Neural progenitor cell (in vitro differentiated cells): ENCODE measurements at places on chromosomes 6 and 20. TPM values are rescaled to one million over a fixed set of nuclear protein-coding genes. Genes with fewer than 3 reads are reported as not detected.

DNA sequence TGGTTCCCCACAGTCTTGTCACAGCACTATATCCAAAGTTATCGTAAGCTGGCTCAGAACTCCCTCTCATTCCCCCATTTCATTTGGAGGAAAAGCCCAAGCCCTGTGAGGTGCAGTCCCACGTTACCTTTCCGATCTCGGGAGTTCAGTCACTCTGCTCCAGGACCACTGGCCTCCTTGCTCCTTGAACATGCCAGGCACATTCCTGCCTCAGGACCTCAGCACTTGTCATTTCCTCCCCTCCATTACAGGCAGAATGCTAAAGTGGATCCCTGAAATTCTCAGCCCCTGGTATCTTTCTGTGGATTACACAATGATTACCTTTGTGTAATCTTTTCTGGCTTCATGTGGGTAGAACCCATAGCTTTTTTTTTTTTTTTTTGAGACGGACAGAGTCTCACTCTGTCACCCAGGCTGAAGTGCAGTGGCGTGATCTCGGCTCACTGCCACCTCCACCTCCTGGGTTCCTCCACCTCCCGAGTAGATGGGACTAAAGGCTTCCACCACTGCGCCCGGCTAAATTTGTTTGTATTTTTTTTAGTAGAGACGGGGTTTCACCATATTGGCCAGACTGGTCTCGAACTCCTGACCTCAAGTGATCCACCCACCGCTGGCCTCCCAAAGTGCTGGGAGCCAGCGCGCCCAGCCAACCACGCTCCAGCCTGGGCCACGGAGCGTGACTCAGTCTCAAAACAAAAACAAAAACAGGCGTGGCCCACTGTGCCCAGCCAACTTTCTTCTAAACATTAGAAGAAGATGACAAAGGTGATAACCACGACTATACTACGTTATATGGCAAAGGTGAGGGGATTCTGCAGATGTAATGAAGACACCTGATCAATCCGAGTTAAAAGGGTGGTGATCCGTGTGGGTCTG, 4.0 kb upstream of the OXT start:
- no peak for DNase-seq
- H3K27ac ChIP-seq: no peak overlapping the region
- peaks cover 22% of the 10 kb centered on the region for H3K27me3 ChIP-seq

DNA sequence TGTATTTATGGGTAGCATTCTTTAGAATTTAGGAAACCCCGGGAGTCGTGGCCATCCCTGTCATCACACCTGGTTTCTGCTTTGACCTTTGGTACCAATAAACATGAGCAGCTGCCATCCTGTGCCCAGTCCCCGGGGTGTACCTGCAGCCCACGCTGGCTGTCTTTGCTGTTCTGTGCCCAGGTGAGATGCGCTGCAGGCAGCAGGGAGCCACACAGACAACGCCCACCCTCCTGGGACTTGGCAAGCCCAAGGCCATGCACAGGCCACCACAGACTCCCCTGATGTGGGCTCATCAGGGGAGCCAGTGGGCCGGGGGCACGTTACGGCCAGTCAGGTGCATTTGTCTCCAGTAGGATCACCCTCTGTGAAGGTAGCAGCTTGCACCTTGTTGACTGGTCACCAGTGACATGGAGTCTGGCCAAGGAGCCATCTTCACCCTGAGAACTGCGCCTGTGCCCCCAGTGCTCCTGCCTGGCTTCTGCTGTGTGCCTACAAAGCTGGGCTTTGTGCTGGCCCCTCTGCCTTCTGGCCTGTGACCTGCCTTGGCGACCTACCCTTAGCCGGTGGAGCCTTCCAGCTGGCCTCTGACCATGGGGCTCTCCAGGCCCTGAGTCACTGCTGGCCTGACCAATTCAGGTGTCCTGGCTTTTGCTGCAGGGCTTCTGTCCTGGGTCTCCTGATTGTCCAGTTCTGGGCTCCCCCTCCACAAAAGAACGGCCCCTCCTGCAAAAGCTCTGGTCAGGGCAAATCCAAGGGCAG, 14.2 kb upstream of the UNC93A start:
- H3K4me3 ChIP-seq: no peak overlapping the region
- no peaks in the 10 kb centered on the region for H3K27me3 ChIP-seq
- H3K27ac ChIP-seq: no peak overlapping the region

DNA sequence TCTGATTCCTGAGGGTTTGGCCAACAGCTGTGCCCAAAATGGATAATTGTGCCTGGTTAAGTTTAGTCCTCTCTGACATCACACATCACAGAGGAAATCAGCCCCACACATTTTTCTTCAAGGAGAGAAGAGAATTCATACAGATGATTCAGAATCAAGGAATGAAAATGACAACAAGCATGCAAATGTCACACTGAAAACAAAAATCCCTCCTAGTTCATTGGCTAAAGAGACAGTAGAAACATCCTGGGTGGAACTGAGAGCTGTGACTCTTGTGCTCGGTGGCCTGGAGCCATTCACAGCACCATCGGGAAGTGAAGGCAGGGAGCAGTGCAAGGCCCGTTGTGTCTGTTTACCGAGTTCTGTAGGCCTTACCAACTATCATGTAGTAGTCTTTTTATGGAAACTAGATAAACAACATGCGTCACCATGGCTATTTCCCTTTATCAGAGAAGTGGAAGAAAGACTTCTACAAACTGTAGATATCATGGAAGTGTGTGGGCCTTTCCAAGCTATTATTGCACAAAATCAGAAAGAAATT, 81.7 kb upstream of the TENT5A start:
- H3K27me3 ChIP-seq: no peaks in the 10 kb centered on the region
- no peak overlapping the region for H3K27ac ChIP-seq
- H3K4me1 ChIP-seq: no peaks in the 10 kb centered on the region

DNA sequence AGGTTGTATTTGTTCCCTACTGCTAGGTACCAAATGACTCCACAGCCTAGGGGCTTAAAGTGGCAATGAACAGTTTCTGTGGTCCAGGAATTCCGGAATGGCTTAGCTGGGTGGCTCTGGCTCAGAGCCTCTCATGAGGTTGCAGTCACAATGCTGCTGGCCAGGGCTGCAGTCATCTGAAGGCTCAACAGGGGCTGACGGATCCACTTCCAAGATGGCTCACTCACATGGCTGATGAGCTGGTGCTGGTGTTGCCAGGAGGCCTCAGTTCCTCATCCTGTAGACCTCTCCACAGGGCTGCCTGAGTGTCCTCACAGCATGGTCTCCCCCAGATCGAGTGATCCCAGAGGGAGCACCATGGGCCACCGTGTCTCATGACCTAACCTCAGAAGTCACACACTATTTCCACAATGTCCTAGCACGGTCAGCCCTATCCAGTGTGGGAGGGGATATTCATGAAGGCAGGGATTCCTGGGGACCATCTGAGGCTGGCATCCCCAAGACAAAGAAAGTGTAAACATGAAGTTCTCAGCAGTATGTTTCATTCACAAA, 19.0 kb upstream of the BPI start:
- no peak overlapping the region for H3K27ac ChIP-seq
- peaks cover 8% of the 10 kb centered on the region for H3K4me1 ChIP-seq
- no peaks in the 10 kb centered on the region for H3K27me3 ChIP-seq
- no peaks in the 10 kb centered on the region for H3K36me3 ChIP-seq
- no peak overlapping the region for H3K4me3 ChIP-seq

- no peak for DNase-seq
- H3K27ac ChIP-seq: no peak overlapping the region
- peaks cover 16% of the 10 kb centered on the region for H3K4me1 ChIP-seq
- no peaks in the 10 kb centered on the region for H3K27me3 ChIP-seq
- H3K4me3 ChIP-seq: no peak overlapping the region
Observed at GRCh38 chr6:90229331-90230010, 67.2 kb downstream of the BACH2 start.

DNA sequence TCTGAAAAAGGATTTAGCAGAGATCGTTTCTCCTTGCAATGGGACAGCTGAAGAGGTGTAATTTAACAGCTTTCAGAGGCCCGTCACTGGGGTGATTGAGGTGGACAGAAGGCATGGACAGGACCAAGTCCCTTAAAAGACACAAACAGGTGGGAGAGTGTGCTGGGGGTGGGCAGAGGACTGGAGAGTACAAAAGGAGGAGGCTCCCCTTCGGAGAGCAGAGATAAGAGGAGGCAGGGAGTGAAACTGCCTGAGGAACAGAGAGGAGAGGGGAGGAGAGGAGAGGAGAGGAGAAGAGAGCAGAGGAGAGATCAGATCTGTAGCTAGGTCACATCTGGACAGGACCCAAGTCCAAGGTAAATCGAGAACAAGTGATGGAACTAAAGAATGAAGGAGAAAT, 48.6 kb upstream of the PKHD1 start:
- H3K36me3 ChIP-seq: no peaks in the 10 kb centered on the region
- H3K4me3 ChIP-seq: no peak overlapping the region
- no peak overlapping the region for H3K27ac ChIP-seq
- no peak for DNase-seq
- no peaks in the 10 kb centered on the region for H3K27me3 ChIP-seq
- peaks cover 8% of the 10 kb centered on the region for H3K4me1 ChIP-seq

- H3K36me3 ChIP-seq: no peaks in the 10 kb centered on the region
- H3K27me3 ChIP-seq: no peaks in the 10 kb centered on the region
- no peak overlapping the region for H3K27ac ChIP-seq
- no peak overlapping the region for H3K4me3 ChIP-seq
- DNase-seq: no peak
- H3K4me1 ChIP-seq: no peaks in the 10 kb centered on the region
Observed at GRCh38 chr6:154234019-154234772, 122.4 kb downstream of the IPCEF1 start.

DNA sequence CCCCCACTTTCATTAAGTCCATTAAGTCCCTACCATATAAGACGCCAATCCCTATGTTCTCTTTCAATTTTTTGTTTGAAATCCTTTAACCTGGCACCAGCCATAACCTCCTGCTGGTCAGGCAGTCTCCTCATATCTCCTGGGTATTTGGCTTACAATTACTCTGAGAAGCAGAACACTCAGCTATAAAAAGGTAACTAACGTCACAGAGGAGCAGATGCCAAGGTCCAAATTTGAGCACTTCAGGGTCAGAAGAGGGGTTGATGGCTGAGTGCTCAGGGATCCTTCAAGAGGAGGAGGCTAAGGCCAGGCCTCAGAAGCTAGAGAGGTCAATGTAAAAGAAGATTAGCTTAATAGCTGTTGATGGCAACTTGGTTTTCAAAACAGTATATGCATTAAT, 22.3 kb upstream of the RCAN2 start:
- H3K27me3 ChIP-seq: no peaks in the 10 kb centered on the region
- no peaks in the 10 kb centered on the region for H3K4me1 ChIP-seq
- no peak for DNase-seq
- no peaks in the 10 kb centered on the region for H3K36me3 ChIP-seq

DNA sequence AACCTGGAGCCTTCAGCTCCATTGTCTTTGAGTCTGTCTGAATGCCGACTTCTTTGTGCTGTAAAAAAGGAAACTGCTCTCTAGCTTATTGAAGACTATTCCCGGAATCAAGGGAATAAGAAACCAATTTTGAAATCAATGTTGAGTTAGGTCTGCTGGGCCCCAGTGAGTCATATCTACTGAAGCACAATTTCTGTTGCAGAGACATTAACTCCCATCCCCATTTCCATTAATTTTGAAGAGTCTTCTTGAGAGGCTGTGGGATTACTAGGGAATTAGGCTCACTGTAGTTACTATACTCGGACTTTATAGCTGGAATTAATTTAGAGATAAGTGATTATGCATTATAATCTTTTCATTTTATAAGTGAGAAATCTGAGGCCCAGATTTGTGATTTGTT, 116.7 kb downstream of the SLC35F1 start:
- H3K4me1 ChIP-seq: peaks cover 8% of the 10 kb centered on the region
- no peaks in the 10 kb centered on the region for H3K27me3 ChIP-seq
- no peak overlapping the region for H3K27ac ChIP-seq
- H3K4me3 ChIP-seq: no peak overlapping the region
- H3K36me3 ChIP-seq: no peaks in the 10 kb centered on the region

DNA sequence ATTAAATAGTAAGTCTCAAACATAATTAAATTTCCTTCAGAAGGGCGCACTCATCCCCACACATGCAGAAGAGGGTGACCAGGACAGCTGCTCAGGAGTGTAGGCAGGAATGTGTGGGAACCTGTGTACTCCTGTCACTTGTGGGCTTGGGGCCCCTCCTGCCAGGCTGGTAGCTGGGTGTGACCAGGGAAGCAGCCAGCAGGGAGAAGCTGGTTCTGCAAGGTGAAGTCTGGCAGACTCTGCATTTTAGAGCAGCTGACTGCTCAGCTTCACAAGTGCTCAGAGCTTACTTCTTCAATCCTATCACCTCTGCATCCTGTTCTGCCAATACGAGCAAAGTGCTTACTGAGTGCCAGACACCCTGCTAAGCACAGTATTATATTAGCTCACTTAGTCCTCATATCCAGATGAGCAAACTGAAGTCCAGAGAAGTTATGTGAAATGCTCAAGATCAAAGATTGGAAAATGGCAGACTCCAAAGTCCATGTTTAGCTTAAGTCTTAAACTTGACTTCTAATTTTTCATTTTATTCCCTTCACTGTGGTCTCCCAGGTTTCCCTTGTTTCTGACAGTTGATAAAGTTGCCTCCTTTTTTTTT, 27.9 kb downstream of the ELMO2 start:
- no peak overlapping the region for H3K27ac ChIP-seq
- H3K27me3 ChIP-seq: no peaks in the 10 kb centered on the region
- H3K36me3 ChIP-seq: peaks cover 5% of the 10 kb centered on the region

GRCh38 chr20:62368976-62369814, 2.1 kb upstream of the LAMA5 start:
- H3K4me1 ChIP-seq: peaks cover 50% of the 10 kb centered on the region
- H3K4me3 ChIP-seq: peak overlapping the region; percentile 98
- H3K36me3 ChIP-seq: no peaks in the 10 kb centered on the region
- no peaks in the 10 kb centered on the region for H3K27me3 ChIP-seq
- DNase-seq: peak; percentile 95

- H3K27me3 ChIP-seq: no peaks in the 10 kb centered on the region
- H3K36me3 ChIP-seq: no peaks in the 10 kb centered on the region
- no peak overlapping the region for H3K27ac ChIP-seq
- DNase-seq: no peak
Observed at GRCh38 chr20:24964506-24964840, 15.4 kb downstream of the CST7 start.

DNA sequence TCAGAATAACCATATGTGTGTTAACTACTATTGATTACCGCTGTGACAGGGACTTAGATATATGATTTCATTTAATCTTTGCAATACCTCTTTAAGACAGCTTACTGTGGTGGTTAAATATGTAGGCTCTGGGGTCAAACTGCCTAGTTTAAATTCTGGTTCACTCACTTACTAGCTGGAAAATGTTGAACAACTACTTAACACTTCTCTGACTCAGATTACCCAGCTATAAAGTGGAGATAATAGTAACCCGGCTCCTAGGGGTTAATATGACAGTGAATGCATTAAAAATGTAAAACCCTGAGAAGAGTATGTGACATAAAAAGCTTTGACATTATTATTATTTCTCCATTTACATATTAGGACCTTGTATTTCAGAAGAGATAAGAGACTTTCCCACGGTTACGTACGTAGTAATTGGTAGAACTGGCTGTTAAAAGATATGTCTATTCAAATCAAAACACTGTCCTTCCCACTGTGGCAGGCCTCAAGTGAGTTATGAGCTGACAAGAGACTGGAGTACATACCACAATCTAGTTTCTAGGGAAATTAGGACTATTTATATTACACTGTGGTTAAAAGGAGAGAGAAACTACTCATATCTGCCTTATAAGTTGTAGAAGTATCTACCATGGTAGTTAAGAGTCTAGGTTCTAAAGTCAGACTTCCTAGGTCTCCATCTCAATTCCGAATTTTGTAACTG, 4.4 kb upstream of the PLCB1 start:
- DNase-seq: no peak
- H3K4me3 ChIP-seq: no peak overlapping the region
- H3K27ac ChIP-seq: no peak overlapping the region
- peaks cover 20% of the 10 kb centered on the region for H3K27me3 ChIP-seq

GRCh38 chr6:626236-626635, 30.7 kb downstream of the HUS1B start:
- no peaks in the 10 kb centered on the region for H3K27me3 ChIP-seq
- no peak overlapping the region for H3K4me3 ChIP-seq
- DNase-seq: no peak
- H3K4me1 ChIP-seq: no peaks in the 10 kb centered on the region
- no peaks in the 10 kb centered on the region for H3K36me3 ChIP-seq

PRRT1 gene
- total RNA-seq: 0.40 TPM in 1 of 2 replicates, not detected in the other

PI3 gene
- total RNA-seq: not detected in 2 replicates

SRMS gene
- total RNA-seq: not detected in 2 replicates

OXT gene
- not detected in 2 replicates for total RNA-seq
